ENCODE measurements at places on chromosomes 12 and 14.

GRCh38 chr12:27970401-27971120 lies 2.0 kb downstream of the PTHLH start:
- no peak for DNase-seq

DNA sequence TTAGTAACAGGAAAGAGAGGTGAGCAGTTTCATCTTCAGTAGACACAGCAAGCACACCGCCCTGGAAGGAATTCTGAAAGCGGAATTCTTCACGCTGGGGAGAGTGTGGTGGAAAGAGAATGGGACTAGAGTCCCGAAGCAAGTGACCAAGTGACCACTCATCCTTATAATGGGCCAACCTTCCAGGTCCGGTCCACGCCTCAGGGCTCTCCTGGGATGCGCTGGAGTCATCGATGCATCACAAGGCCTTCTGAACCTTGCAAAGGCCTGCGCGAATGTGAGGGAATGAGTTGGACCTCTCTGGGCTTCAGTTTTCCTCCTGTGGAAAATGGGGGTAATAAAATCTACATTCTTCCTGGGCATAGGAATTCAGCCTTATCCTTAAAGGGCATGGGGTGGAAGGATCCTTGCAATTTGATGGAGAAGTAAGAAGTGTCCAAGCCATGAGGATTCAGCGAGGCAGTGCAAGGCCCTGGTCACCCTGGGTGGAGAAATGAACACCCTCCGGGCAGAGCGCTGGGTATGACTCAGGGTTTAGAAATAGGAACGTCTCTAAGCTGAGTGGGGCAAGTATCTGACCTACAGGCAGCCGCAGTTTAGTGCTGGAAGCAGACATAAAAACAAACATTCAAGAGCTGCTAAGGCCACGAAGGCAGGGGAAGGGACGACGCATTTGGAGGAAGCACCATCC lies 97.7 kb downstream of the SETD3 start:
- DNase-seq = no peak

DNA sequence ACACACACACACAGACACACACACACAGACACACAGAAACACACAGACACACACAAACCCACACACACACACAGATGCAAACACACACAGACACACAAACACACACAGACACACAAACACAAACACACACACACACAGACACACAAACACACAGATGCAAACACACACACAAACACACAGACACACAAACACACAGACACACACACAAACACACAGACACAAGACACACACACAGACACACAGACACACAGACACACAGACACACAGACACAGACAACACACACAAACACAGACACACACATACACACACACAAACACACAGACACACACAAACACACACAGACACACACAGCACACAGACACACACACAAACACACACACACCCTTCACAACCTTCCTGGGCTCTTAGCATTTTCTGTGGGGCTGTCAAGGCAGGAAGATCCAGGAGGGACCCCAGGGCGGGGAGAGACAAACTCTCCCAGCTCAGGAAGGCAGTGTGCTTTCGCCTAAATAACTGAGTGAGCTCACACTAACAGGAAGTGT lies 24.2 kb upstream of the INF2 start:
- no peak for DNase-seq

- DNase-seq = no peak
These were observed 33.0 kb downstream of the IQSEC3 start for GRCh38 chr12:99605-100004.

DNA sequence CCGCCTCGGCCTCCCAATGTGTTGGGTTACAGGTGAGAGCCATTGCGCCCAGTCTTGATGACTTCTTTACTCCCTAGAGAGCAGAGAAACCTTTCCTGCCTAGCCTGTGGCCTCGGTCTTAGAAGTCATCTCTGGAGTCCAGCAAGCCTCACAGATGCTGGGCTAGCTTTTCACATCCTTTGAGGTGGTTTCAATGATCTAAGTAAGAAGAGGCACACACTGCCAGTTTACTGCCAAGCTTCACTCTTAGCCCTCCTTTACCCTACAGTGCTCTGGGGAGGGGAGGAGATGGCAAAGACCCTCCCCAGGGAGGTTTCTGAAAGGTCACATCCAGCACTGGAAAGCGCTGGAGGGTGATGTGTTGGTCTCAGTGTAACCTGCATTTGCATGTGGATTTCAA lies 304.8 kb downstream of the PCNX1 start:
- DNase-seq = no peak

DNA sequence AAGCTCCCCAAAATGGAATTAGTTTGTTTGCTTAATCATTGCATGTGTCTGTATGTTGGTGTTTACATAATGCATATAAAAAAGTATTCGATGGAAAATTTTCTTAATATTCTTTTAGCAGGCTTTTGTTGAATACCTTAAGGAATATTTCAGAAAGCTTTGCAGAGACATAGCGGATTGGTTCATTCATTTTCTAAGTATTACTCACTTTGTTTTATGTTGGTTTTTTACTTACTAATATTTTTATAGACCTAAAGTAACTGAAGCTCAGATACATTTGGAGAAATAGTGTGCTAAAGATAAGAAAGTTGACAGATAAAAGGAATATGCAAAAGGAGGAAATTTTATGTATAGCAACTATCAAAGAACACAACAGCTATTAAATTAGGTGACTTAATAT lies 191.0 kb downstream of the ERC1 start:
- no peak for DNase-seq

DNA sequence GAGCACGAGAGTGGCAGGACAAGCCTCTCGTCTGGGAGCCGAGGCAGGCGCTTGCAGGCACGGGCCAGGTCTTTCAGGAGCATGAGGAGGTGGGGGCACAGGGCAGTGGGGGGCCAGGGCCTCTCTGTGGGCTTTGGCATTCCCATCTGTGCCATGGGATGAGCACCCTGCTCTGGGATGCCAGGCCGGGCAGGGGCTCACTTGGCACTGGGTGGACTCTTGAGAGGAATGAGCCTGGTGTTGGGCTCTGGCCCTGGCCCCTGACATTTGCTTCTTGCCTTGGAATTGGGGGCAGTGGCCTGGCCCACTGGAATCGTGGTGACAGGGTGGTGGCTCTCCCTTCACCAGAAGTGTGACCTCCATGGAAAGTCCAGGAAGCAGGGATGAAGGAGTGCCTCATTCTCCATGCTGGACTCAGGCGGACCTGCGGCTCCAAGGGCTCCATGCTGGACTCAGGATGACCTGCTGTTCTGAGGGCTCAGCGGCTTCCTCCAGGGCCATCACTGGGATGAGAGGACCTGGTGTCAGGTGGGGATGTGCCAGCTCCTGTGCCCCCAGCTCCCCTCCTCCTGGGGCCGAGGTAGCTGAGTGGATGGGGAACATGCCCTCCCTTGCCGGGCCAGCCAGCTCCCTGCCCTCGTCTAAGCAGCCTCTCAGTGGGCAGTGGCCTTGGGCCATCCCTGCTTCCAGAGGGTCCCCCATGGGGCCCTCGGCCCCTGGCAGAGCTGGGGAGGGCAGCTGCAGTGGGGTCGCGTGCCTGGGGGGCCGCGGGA lies 220.3 kb downstream of the KIF26A start:
- no peak for DNase-seq

- no peak for DNase-seq
These were observed 60.4 kb upstream of the TRIM9 start for GRCh38 chr14:51155326-51155725.

DNA sequence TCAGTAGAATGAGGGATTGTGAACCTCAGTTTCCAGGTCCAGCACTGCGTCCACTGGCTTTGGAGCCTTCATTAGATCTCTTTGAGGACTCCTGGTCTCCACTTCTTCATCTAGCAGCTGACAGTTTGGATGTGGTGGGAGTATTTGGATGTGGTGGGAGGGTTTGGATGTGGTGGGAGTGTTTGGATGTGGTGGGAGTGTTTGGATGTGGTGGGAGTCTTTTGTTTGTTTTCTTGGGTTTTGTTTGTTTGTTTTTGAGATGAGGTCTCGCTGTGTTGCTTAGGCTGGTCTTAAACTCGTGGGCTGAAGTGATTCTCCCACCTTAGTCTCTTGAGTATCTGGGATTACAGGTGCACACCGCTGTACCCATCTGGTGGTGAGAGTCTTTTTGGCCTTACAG lies 64.7 kb downstream of the IFT43 start:
- no peak for DNase-seq

DNA sequence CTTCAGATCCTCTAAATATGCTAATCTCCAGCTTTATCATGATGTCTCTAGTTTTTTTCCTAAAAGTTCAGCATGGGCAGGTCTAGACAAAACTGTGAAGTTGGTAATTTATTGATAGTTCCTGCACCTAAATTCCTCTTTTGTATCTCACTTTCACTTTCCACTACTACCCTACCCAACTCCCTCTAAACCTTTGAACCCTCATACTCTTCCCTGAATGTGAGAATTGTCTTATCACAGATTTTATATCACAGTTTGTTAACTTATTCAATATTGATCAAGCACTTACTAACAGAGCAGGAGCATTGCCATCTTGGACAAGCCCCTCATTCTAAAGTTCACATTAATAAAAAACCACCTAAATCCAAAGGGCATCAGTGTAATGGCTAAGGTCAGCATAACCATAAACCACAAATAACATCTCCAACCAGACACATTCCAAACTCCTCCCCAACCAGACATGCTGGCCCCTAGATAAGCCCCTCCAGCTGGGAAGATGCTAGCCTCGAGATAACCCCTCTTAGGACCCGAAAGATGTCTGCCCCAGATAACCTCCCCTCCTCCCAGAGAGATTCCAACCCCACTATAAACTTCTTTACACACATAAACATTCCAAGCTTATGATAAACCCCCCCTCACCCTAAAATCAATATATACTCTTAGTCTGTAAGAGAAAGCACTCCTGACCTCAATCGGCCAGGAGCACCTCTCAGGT lies 78.7 kb downstream of the FSCB start:
- no peak for DNase-seq

GRCh38 chr12:49352351-49352750 lies 5.7 kb downstream of the DNAJC22 start:
- no peak for DNase-seq

DNA sequence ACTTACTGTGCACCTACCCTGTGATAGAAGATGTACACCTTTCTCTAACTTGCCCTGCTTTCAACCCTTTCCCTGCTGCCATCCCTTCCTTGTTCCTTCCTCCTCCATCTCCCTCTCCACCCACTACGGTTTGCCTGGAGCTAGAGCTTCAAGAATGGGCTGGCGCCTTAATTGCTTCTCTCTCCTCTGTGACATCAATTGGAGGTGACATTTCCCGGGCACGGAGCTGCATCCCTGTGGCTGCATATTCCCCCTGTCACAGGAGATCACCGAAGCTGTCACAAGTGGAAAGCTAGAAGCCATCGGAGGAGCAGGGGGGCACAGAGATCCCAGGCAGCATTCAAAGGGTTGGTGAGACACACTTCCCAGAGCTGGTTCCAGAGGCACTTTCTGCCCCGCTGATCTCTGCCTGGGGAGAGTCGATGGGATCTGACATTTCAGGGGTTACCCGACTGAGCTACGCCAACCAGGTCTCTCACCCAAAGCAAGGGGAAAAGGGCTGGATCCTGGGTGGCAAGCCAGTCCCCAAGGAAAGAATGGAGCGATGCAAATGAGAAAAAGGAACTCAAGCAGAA lies 604.9 kb downstream of the MED13L start:
- no peak for DNase-seq

DNA sequence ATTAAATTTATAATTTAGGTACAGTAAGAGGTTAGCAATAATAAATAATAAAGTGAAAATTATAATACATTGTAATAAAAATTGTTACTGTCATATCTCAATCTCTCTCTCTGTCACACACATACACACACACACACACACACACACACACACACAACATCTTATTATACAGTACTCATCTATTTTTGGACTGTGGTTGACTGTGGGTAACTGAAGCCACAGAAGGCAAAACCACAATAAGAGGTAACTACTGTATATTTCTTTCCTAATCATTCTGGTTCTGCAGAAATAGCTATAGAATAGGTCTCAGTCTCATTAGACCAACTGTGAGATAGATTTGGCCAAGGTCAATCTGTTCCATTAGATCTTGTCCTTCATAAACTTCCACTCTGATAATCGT lies 33.1 kb upstream of the PTPRO start:
- DNase-seq = no peak

DNA sequence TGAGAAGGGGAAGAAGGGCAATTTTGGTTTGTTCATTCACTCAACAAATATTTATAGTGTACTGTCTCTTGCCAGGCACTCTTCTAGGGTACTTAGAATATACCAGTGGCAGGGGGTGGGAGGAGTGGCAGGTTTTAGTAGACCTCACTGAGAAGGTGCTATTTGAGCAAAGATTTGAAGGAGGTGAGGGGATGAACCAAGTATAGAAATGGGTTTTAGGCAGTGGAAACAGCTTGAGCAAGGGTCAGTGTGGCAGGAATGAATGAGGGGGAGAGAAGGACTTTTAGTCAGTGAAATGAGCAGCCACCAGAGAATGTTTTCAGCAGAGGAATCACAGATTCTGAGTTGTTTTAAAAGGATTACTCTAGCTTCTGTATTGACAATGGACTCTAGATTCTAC lies 2.3 kb downstream of the PRIM1 start:
- DNase-seq = no peak

DNA sequence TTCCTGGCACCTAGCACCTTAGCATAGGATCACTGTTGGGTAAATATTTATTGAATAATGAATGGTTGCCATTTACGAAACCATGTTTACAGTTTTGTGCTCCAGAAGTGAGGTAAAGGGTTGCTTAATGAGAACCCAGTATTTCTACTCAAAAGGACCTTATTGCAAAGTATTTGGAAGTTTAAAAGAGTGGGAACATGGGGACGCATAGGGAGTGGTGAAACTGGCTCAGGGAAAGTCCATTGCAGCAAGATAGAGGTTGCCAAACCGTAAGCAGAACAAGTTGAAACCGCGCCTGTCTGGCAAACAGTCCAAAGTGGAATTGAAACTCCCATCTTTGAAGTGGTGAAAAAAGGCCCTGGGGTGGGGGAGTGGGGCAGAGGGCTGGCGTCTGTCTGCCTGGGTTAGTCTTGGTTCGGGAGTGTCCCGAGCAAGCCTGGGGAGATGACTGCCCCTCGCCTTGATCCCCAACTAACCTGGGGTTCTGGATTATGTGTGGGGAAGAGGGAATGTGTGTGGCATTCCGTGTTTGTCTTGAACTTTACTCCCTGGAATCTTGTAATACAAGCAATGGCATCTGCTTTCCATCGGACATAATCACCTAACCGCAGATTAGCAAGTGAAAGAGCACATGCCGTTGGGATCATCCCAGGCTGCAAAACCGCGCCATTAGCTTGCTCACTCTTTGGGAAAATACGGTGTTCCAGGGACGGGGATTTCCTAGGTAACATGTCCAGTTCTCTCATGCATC lies 7.2 kb downstream of the ALDH2 start:
- no peak for DNase-seq

DNA sequence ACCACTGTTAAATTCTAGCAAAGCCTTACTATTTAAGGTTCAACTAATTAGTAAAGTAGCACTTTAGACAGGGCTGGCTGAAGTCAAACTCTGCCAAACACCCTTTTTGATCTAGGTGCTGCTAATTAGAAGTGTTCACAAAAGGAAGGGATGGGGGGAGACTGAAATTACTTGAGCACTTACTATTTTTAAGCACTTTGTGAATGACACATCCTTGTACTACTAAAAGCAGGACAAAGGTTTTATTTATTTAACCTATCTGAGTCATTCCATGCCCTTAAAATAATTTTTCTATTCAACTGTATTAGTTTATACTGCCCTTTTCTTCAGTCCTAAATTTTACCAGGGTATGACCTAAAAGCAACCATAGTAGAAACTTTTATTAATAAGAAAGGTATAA lies 20.1 kb downstream of the MBIP start:
- no peak for DNase-seq
